ENCODE measurements at places on chromosomes 3 and 15. TPM values are rescaled to one million over a fixed set of nuclear protein-coding genes. Genes with fewer than 3 reads are reported as not detected.

Gene LARP6
- total RNA-seq: 6.8 TPM

Gene DAZL
- not detected for total RNA-seq

Gene GOLGA8M
- 3.4 TPM for total RNA-seq

Gene ADAM10
- total RNA-seq: 75.3 TPM

Gene HGD
- total RNA-seq: not detected

Gene GRIP2
- total RNA-seq: 2.4 TPM

Gene AMIGO3
- total RNA-seq: 0.10 TPM

Gene ADGRG7
- total RNA-seq: 0.10 TPM

Gene GOLGA6L7
- total RNA-seq: not detected

Gene WDR93
- 0.20 TPM for total RNA-seq

Gene PIF1
- total RNA-seq: 1.9 TPM

Gene NEK10
- 5.0 TPM for total RNA-seq

Gene WDR76
- 8.7 TPM for total RNA-seq

Gene MEGF11
- 0.30 TPM for total RNA-seq
